ENCODE measurements at places on chromosomes 6 and 20. TPM values are rescaled to one million over a fixed set of nuclear protein-coding genes. Genes with fewer than 3 reads are reported as not detected.

Gene HSPA12B
- total RNA-seq = not detected

Gene DNAH8
- 0.36 TPM for total RNA-seq

Gene PTCRA
- total RNA-seq = not detected

DNA sequence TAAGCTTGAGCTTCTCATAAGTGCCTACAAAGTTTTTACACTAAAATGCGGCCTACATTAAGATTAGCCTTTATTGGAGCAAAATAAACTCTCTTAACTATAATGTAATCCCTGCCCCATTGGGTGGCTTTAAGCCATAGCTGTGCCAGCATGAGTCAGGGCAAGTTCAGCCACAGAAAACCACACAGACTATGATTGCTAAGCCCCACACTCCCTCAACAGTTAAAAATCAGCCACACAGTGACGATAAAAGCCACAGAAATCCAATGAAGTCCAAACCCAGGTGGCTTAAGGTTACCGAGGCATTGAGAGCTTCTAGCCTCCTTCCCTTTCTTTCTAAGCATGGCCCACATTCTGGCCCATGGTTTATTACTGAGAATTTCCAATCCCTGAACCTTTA, 61.6 kb downstream of the GRM1 start:
- no peak overlapping the region for H3K27ac ChIP-seq
- no peaks in the 10 kb centered on the region for H3K4me1 ChIP-seq
- no peaks in the 10 kb centered on the region for H3K36me3 ChIP-seq
- no peak for DNase-seq
- no peak overlapping the region for H3K4me3 ChIP-seq

Measured in osteoblast (primary cell).